Calu3 (cell line): ENCODE measurements at places on chromosomes 16 and 17.

- DNase-seq, result no peak
These were observed 40.3 kb downstream of the AP2B1 start for GRCh38 chr17:35627417-35627816.

GRCh38 chr16:11049396-11050059, 105.2 kb downstream of the CLEC16A start:
- peak; percentile 39 for DNase-seq

GRCh38 chr16:24508614-24509013, 30.8 kb upstream of the RBBP6 start:
- DNase-seq, result no peak

DNA sequence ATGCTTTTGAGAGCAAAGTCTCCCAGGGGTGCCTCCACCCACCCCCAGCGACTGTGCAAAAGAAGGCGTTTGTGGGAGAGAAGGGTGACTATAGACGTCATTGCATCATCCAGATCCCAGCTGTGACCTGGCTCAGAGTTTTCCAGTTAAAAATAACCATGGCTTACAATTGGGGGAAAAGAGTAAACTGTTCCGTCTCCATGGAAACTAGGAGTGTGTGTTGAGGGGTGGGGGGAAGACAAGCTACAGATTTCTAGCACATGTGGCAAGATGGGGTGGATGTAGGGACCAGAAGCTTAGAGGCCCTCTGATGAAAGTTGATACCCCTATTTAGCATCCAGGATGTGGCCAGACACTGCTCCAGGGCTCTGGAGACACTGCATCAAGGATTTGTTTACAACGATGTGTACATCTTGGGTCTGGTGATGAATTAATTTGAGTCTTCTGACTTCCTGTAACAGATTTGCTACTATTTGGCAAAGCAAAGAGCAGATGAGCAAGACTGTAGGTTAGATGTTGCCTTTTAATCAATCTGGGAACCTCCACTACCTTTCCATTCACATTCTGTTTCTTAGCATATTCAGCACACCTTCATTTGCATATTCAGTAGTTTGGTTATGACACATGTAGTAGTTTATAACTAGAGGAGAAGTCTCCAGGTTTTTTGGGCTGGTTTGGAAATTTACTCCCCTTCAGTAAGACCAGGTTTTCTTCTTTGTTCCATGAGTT, 6.2 kb upstream of the DUSP14 start:
- DNase-seq, result no peak

DNA sequence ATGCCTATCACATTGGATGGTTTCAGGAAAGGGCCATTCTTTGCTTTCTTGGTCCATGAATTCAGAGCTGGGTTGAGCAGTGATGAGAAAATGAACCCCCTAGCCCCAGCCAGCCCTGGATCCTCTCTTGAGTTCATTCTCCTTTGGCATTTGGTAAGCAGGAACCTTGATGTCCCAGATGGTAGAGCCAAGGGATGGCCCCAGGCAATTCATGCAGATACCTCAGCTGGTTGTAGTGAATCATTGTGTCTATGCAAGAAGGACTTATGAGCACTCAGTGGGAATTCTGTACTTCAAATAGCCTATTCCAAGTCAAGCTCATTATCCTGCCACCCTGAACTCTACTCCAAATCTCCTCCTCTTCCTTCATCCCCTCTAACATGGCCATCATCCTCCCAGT, 412.7 kb downstream of the UTP18 start:
- DNase-seq, result no peak

DNA sequence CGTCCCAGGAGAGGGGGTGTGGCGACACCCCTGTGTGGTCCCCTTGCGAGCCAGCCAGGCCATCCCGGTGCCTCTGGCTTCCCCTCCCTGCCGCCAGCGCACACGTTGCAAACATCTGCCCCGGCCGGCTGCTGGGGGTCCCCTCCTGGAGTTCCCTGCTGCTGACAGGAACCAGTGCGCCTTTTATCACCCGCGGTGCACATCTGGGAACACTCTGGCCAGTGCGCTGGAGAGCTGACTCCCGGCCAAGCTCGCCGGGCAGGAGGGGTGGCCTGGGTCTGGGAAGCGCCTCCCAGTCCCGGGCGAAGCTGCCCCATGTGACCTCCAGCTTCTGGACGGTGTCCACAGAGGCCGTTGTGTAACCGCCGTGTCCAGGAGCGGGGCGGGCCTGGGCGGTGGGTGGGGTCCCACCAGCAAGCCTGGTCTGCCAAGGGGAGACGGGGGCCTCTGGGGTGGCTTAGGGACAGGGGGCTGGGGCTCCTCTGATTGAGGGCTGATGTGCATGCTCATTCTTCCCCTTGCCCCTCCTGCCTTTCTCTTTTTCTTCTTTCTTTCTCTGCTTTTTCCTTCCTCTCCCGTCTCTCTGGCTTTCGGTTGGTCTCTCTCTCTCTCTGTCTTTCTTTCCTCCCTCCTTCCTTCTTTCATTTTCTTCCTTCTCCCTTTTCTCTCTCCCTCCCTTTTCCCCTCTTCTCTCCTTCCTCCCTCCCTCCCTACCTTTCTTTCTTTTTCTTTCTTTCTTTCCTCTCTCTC, 25.2 kb upstream of the CIBAR2 start:
- peak; percentile 71 for DNase-seq

DNA sequence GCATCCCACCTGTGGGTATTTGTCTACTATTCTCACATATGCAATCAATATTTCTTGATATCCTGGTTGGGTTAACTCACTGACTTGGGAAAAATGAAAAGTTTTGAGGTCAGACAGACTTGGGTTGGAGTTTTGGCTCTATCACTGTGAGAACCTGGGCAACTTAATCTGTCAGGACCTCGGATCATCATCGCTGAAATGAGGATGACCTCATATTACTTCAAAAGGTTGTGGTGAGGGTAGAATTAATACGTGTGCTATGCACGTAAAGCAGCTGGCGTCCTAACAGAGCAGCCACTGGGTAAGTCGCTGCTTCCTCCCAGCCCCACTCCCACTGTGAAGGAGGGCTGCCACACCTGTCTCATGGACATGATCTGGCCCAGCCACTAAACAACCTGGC, 57.3 kb downstream of the COG7 start:
- DNase-seq, result no peak

DNA sequence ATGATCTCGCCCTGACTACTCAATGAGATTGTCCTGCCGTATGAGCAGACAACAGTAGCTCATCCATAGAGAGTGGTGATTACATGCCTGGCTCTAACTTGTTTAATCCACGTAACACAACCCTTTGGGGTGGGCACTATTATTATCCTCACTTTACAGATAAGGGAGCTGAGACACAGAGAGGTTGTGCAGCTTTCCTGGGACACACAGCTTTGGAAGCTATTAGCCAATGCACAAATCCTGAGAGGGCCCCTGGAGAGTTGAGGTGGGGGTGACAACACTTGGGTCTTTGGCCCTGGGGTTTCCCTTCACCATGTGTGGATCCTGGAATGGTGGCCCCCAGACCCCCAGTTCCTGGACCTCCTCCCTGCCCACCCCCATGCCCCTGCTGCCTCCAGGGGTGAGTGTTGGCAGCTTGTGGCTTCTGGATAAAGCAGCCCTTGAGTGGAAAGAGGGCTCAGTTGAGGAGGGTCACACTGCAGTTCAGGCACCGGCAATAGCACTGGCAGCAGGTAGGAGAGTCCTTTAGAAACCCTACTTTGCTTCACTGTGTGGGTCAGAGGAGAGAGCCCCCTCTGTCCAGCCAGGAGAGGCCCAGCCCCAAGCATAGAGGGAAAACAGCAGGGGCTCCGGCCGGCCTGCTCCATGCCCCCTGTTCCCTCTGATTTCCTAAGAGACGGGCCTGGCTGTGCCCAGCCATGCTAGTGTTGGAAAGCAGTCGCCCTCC, 230.7 kb downstream of the KATNIP start:
- no peak for DNase-seq

GRCh38 chr17:72556944-72557826, 436.4 kb downstream of the SOX9 start:
- peak; percentile 55 for DNase-seq

GRCh38 chr17:50189550-50190292, 11.7 kb downstream of the COL1A1 start:
- DNase-seq, result no peak

GRCh38 chr16:23832882-23833281, 2.9 kb upstream of the PRKCB start:
- no peak for DNase-seq

- DNase-seq, result no peak
These were observed 23.5 kb downstream of the USP36 start for GRCh38 chr17:78817123-78817522.

GRCh38 chr17:4503283-4504025, 4.8 kb downstream of the SPNS2 start:
- no peak for DNase-seq

DNA sequence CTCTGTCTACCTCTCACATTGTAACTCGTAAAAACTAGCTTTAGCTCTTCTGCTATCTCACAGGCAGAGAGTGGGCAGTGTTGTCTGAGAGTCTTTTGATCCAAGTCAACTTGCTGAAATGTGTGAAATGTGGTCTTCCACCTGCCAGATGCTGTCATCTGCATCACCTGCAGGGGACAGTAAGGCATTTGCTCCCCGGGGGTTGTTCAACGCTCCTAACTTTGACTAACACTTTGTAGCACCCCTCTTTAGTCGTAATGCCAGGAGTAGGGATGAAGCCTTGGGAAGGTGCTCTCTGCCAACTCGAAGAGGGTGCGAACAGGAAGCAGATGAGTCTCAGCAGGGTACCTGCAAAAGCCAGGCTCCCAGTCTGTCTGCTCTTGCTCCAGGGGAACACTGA, 36.1 kb downstream of the SNX11 start:
- DNase-seq, result no peak

DNA sequence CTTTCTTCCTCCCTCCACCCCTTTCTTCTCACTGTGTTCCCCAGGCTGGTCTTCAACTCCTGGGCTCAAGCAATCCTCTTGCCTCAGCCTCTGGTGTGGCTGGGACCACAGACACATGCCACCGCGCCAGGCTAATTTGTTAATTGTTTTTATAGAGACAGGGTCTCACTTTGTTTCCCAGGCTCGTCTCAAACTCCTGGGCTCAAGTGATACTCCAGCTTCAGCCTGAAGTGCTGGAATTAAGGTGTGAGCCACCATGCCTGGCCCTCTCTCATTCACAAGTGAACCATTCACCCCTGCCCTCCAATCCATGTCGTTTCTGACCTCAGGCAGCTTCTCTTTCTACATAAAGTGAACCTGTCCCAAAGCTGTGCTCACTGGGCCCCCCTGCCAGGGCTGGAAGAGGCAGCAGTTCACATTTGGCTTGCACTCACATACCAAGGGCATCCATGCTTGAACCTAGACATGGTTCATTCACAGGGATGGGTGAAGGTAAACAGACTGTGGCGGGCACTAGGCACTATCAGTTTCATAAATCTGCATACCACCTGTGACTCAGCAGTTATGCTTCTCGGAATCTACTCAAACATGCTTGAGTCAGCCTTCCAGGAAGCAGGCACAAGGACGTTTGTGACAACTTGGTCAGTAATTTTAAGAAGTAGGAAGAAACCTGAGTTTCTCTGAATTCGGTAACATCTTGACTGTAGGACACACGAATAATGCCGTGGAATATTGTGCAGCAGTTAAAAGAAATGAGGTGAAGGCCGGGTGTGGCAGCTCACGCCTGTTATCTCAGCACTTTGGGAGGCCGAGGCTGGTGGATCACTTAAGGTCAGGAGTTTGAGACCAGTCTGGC, 6.0 kb upstream of the RNF213 start:
- DNase-seq, result peak; percentile 67

DNA sequence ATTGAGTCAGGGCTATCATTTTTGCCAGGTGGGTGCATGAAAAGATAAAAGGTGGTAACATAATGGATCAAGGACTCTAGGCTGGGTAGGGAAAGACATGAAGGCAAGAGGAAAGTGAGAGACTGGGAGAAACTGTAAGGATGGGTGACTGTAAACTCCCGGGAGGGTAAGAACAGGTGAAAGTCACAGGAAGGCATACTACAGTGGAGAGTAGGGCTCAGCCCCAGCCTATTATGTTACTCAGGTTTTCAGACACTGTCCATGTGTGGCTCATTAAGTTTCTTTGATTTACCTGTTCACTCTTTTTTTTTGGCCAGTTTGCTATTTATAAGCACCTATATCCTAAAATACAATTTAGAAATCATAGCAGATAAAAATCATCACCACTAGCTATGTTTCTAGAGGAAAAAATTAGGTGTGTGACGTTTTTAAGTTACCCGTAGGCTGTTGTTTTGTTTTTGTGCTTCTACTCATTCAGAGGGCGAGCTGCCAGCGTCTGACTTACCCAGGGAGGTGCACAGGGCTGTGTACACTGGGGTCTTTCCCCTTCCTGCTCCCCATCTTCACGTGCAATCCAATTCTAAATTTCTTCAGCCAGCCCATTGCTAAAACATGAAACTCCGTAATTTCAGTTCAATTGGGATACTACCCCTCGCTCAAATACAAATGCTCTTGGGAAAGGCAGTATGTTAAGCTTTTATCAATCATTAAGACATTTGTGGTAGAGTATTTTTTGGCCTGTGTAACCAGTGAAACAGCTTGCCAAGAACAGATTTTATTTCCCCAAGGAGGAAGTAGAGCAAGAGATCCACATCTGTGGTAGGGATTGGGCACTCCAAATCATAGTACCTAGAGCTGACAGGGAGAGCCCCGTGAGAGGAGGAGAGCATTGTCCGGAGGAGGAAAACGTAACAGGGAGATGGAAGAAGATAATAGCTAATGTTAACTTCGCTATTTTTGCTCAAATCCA, 21.7 kb upstream of the VWA3A start:
- no peak for DNase-seq

- no peak for DNase-seq
These were observed 7.8 kb downstream of the MLYCD start for GRCh38 chr16:83906683-83907082.

DNA sequence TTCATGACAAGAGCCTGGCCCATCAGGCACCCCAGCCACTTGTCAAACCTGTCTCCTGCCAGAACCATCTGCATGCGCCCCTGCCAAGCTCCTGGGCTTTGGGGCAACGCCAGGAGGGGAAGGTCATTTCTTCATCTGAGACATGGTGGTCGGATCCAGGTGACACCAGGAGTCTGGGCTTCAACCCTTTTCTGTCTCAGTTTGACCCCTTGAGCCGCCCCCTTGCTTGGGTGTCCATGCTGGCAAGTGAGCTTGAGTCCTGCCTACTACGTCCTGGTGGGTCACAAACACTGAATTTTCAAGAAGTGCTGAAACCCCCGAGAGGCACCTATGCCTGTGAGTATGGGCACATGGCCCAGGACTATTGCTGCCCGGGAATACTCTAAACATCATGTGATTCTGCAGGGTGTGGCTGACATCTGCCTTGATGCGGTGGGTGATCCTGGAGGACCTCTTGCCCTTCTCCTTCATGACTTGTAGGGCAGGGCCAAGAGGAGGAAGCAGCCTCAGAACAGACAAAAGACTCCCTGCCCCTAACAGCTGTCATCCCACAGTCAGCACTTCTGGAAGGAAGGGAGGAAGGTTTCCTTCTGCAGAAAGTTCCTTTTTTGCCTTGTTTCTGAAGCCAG, 43.4 kb downstream of the TNFRSF13B start:
- no peak for DNase-seq

GRCh38 chr17:42517516-42517915, 18.5 kb upstream of the NAGLU start:
- peak; percentile 91 for DNase-seq

- no peak for DNase-seq
These were observed 16.5 kb upstream of the CLEC18C start for GRCh38 chr16:70157105-70157476.
